ENCODE measurements at places on chromosomes 5 and 9.
A peak's percentile ranks its signal among the peaks of the same experiment; 100 is the strongest.

DNA sequence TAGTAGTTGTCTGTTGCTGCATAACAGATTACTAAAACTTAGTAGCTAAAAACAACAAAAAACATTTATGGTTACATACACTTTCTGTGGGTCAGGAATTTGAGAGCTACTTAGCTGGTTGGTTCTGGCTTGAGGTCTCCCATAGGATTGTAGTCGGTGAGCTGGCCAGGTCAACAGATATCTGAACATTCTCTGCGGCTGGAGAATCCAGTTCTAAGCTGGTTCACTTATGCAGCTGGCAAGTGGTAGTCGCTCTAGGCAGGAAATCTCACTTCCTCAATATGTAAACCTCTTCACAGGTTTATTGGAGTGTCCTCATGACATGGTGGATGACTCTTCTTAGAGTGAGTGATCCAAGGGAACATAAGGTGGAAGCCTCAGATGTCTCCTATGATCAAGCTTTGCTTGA is 65.7 kb upstream of the TNFAIP8 start:
- DNase-seq, result peak; percentile 78

- no peak for DNase-seq
Observed at GRCh38 chr5:83983852-83984251, 263.2 kb upstream of the HAPLN1 start.

- DNase-seq, result peak; percentile 55
Observed at GRCh38 chr9:35675732-35676392, 2.1 kb downstream of the CA9 start.

DNA sequence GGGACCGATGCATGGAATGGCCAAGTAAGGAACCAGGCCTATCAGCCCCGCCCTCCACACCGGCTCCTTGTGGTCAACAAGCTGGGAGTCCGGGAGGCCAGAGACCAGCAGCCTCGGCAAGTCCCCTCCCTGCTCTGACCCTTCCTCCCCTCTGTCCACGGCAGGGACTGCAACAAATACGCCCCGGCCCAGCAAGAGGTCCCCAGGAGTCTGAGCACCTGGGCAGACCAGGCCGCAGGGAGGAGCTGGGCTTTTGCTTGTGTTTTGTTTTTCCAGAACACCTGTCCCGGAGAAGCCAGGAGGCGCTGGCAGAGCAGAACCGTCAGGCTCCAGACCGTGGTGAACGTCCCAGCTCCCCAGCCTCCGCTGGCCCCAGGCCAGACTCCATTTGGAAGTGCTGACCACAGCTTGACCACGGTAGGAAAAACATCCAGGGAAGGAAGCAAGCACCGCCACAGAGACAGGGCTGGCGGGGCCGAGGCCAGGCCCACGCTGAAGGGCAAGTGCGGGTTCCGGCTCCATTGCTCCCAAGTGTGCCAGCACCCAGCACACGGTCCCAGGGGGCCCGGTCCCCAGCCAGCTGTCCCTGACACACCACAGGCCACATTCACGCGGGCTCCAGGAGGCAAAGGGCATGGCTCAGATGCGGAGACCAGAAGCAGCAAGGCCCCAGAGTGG is 56.7 kb downstream of the VAV2 start:
- DNase-seq, result no peak

GRCh38 chr9:89430995-89431394 is 66.9 kb downstream of the SEMA4D start:
- DNase-seq, result no peak

- no peak for DNase-seq
Observed at GRCh38 chr9:26361010-26361409, 531.6 kb downstream of the CAAP1 start.

DNA sequence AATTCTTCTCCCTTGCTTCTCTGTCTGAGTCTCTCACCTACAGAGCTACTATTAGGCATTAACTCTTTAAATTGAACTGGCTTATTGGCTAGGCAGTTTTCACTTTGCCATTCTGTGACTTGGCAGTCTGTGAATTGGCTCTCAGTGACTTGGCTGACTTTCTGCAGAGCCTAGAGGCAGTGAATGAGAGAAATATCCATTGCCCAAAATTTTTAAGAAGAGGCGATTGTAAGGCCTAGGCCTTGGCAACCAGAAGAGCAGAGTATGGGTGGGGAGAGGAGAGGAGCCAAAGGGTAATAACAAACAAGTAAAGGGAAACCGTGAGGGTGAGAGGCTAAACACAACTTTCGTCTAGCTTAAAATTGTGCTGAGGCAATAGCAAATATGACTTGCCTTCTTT is 176.7 kb downstream of the PRR16 start:
- no peak for DNase-seq

DNA sequence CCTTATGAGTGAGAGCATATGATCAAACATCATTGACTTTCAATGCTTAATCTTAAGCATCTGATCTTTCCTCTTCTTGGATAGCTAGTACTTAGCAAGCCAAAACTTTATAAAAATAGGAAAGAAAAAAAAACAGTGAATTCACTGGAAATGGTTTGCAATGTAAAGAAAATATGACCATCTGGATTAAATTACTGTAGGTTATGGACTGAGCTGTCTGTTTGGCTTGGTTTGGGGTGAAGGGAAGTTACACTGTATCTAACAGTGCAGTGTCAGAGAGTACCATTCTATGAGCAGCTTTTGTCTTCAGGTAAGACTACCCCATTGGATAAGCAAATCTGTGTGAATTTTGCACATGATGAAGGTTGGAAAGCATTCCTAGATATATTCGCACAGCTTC is 151.4 kb downstream of the TLE1 start:
- no peak for DNase-seq

- no peak for DNase-seq
Observed at GRCh38 chr9:17854487-17854886, 275.6 kb downstream of the SH3GL2 start.

DNA sequence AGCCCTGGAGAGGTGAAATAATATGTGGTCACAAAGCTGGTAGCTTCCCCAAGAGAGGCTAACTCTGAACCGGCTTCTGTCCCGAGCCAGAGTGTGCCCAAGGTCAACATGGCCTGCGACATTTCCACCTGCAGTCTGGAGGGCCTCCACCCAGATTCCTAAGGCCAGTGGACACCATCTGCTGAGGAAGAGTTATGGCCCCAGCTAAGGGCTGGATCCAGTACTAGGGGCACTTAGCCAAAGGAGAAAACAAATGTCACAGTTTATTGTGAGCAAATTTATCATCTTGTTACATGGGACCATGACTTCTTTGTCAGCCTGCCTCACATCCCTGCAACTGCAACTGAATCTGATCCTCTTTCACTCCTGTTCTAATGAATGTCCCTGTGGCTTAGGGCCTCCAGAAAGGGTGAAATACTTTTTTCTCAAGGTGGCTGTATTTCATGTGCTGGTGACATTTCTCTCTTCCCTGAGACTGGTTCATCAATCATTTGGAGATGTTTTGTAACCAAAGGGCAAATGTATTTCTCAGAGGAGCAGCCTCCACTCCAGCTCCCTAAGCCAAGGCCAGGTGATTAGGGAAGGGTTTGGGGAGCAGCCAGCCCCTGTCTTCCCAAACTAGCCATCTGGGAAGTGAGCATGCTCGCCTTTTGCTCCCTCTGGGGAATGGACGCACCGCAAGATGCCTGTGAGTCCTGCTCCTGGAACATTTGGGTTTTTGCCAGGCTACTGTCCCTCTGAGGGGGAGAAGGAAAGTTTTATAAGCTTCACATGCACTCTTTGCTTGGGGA is 148.3 kb downstream of the CMYA5 start:
- no peak for DNase-seq

DNA sequence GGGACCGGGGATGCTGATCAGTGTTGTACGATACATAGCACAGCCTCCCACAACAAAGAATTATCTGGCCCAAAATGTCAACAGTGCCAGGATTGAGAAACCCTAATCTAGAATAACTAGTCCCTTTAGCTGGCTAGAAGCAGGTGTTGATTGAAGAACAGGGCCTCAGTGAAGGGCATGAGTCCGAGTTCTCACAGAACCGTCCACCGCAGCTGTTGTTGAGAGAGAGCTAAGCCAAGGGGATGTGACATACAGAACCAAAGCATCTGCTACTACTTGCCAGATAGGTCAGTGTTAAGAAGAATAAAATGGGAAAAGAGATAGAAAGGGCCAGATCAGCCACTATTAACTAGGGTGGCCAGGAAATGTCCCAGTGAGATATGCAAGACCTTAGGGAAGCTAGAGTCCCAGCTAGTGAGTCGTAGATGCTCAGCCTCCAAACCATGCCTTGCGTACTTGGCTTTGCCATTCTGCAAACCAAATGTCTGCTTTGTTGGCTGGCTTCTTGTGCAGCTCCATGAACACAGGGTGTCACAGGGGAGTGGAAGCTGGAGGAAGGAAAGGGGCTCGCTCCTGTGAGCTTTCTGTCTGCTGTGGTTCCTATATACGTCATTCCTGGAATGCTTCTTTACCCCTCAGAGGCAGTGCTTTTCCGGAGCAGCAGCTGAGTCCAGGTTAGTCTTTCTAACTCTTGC is 68.9 kb downstream of the FBXO38 start:
- DNase-seq, result no peak

DNA sequence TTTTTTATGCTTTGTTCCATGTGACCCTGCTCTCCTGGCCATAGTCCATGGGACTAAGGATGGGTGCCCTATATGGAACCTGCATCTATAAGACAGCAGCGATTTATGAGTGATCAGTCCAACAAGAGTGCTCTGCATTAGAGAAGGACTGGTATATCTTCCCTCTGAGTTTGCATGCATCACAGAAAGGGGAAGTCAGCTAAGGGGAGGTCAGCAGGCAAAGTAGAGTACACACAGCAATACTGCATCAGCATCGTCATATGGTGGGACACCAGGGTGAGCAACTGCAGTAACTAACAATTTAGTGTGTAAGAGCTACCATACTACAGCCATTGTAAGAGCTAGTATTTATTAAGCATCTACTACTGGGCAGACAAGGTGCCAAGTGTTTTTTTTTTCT is 311.3 kb downstream of the NDUFS4 start:
- no peak for DNase-seq

DNA sequence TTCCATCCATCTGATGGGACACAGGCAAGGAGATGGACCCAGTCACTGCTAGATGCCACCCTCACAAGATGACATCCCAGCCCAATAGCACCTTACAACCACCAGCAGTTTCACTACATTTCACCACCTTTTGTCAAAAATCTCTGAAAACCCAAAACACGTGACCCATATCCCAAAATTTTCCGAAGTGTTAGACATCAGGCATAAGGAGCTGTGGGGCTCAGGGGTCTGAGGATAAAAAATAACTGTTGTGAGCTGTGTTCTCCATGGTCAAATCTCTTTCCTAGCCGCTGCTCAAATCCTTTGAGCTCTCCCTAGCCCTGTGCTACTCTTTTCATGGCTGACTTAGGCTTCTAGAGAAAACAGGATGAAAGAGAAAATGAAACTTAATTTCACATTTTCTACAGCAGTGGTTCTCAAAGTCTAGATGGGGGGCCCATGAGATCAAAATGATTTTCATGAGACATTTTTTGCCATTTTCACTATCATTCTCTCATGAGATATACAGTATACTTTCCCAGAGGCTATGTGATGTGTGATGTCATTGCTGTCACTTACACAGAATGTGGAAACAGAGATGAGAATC is 40.7 kb downstream of the TIMD4 start:
- DNase-seq, result no peak

DNA sequence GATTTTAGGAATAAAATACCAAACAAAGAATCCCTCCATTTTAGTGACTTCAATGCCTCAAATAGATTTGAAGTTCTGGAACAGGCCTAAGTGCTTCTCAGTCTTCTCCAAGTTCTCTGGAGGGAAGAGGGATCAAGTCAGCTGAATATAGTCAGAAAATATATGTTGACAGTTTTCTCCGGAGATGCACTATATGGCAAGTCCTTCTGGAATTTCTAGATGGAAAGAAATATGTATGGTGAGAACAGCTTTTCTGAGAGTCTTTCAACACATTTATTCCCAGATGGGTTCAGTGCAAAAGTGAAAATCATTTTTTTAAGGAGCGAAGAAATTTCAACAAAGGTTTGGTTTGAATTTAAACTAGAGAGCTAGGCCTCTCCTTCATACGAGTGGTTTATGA is 317.4 kb upstream of the SLC30A5 start:
- DNase-seq, result no peak

- peak; percentile 11 for DNase-seq
Observed at GRCh38 chr5:36239370-36240293, 2.1 kb downstream of the NADK2 start.

- DNase-seq, result no peak
Observed at GRCh38 chr5:15645381-15646160, 145.6 kb downstream of the FBXL7 start.

GRCh38 chr5:1973391-1974013 is 90.8 kb upstream of the IRX4 start:
- DNase-seq, result no peak

DNA sequence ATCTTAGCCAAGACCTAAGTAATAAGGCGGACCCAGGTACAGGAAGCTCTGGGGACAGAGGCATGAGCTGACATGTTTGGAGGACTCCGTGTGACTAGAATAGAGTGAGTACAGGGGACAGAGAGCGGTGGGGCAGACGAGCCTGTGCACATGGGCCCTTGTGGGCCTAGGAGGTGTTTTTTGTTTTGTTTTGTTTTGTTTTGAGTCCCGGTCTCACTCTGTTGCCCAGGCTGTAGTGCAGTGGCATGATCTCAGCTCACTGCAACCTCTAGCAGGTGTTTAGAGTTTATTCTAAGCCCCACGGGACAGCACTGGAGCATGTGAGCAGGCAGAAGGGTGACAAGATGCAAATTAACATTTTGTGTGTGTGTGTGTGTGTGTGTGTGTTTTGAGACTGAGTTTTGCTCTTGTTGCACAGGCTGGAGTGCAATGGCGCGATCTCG is 3.1 kb upstream of the EEIG1 start:
- DNase-seq, result peak; percentile 94

- DNase-seq, result peak; percentile 4
Observed at GRCh38 chr5:97297063-97297703, 114.1 kb upstream of the RIOK2 start.

DNA sequence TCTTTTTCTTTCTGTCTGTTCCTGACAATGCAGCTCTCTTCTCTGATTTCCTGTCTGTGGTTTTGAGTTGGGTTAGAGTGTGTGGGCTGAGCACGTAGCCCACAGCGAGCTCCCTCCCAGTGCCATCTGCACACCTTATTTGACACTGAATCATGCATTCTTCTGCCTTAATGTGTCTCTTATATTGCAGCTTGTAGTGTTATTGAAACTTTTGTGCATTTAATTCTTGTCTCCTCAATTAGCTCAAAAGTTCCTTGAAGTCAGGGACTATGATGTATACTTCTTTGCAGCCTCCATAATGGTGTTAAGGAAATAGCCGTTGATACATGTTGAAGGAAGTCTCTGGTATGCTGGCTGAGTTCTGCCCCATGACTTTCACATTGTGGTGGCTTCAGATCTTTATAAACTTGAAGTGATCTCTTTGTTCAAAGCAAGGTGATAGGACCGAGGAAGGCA is 576.2 kb upstream of the CLINT1 start:
- peak; percentile 51 for DNase-seq
